ENCODE measurements at places on chromosomes 2 and 18.

GRCh38 chr18:80249217-80250093 lies 2.1 kb upstream of the PARD6G start:
- DNase-seq: no peak

GRCh38 chr2:152550386-152550785 lies 166.9 kb downstream of the PRPF40A start:
- DNase-seq: no peak

DNA sequence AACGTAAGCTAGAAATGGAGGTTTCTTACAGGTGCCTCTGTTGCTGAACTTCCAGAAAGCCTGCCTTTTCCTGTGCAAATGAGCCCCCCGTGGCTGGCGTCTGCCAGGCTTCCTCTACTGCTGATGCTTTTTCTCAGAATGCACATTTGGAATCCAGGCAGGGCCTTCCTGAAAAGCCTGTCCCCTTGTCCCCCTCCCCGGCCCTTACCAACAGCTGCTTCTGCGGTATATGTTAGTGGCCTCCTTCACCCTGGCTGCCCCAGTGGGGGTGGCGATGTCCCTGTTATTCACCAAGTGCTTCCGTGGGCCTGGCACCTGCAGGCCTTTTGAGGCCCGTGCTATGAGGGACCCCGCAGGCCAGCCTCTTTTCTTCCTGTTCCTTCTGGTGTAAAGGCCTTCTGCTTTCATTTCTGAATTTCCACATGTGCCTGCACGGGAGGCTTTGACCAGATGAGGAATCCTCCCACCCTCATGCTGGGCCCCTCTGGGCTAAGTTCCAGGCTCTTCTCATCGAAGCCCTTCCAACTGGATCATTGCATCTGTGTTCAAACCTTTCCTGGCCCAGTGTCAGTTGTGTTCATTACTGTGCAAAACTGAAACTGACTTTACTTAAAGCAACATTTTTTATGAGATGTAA lies 10.4 kb downstream of the CNDP2 start:
- no peak for DNase-seq

- peak; percentile 81 for DNase-seq
Observed at GRCh38 chr18:10032331-10033015, 118.7 kb downstream of the VAPA start.

- DNase-seq: no peak
Observed at GRCh38 chr2:191650896-191651773, 26.8 kb upstream of the NABP1 start.

- DNase-seq: no peak
Observed at GRCh38 chr2:226738191-226738820, 61.3 kb downstream of the IRS1 start.
